Calu3 (cell line): ENCODE measurements at places on chromosomes 2 and 18. TPM values are rescaled to one million over a fixed set of nuclear protein-coding genes. Genes with fewer than 3 reads are reported as not detected.

NEDD4L gene
- 213 TPM in 2 replicates for total RNA-seq

HSBP1L1 gene
- total RNA-seq = 17.9 and 18.8 TPM in 2 replicates

UGT1A9 gene
- total RNA-seq = 3.5 and 4.3 TPM in 2 replicates

REG3A gene
- total RNA-seq = not detected in 2 replicates

CAPN14 gene
- 0.35 and 0.42 TPM in 2 replicates for total RNA-seq

KRTCAP3 gene
- total RNA-seq = 71.8 and 74.0 TPM in 2 replicates

CCBE1 gene
- 0.05 and 0.12 TPM in 2 replicates for total RNA-seq

RESP18 gene
- not detected in 2 replicates for total RNA-seq

SH3BP4 gene
- total RNA-seq = 35.0 and 36.9 TPM in 2 replicates

SFT2D3 gene
- 8.7 and 9.3 TPM in 2 replicates for total RNA-seq

COMMD1 gene
- 19.4 and 26.0 TPM in 2 replicates for total RNA-seq

FHL2 gene
- 51.9 and 67.4 TPM in 2 replicates for total RNA-seq

FOXD4L1 gene
- total RNA-seq = 0.92 and 1.0 TPM in 2 replicates

GRCh38 chr2:176427549-176427948 lies 158.3 kb downstream of the MTX2 start:
- no peaks in the 10 kb centered on the region for H3K27me3 ChIP-seq
- H3K4me3 ChIP-seq = no peak overlapping the region
- H3K36me3 ChIP-seq = no peaks in the 10 kb centered on the region
- H3K4me1 ChIP-seq = peaks cover 7% of the 10 kb centered on the region

GRCh38 chr18:74284191-74284979 lies 7.4 kb downstream of the CYB5A start:
- peaks cover 76% of the 10 kb centered on the region for H3K4me1 ChIP-seq
- no peak for DNase-seq
- no peaks in the 10 kb centered on the region for H3K27me3 ChIP-seq
- H3K27ac ChIP-seq = no peak overlapping the region
- H3K4me3 ChIP-seq = no peak overlapping the region

- no peak overlapping the region for H3K4me3 ChIP-seq
- H3K4me1 ChIP-seq = no peaks in the 10 kb centered on the region
- no peak overlapping the region for H3K27ac ChIP-seq
- H3K36me3 ChIP-seq = no peaks in the 10 kb centered on the region
- no peak for DNase-seq
Measured at GRCh38 chr2:24724111-24724775, 68.9 kb downstream of the PTRHD1 start.

DNA sequence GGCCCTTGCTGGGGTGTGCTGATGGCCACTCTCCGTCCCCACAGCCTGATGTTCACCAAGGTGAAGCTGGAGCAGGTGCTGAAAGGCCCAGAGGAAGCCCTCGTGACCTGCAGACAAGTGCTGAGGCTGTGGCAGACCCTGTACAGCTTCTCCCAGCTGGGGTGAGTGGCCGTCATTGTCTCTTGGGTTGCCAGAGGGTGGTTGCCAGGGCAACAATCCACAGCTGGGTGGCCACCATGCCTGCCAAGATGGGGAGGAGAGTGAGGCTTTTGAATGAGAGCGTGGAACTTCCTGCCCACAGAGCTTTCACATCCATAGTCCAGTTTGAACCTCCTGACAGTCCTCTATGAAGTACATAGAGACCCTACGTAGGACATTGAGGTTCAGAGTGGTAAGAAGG lies 108.8 kb downstream of the STPG4 start:
- peaks cover 32% of the 10 kb centered on the region for H3K36me3 ChIP-seq
- H3K4me1 ChIP-seq = peaks cover 36% of the 10 kb centered on the region
- H3K4me3 ChIP-seq = no peak overlapping the region
- DNase-seq = no peak

- H3K4me3 ChIP-seq = no peak overlapping the region
- H3K27ac ChIP-seq = no peak overlapping the region
- H3K27me3 ChIP-seq = peaks cover 27% of the 10 kb centered on the region
- no peaks in the 10 kb centered on the region for H3K36me3 ChIP-seq
- no peak for DNase-seq
Measured at GRCh38 chr2:127187081-127187775, 32.9 kb downstream of the CYP27C1 start.

- DNase-seq = no peak
- H3K4me1 ChIP-seq = peaks cover 72% of the 10 kb centered on the region
- H3K4me3 ChIP-seq = no peak overlapping the region
- peak overlapping the region; percentile 5 for H3K27ac ChIP-seq
- H3K36me3 ChIP-seq = peaks cover 3% of the 10 kb centered on the region
- H3K27me3 ChIP-seq = no peaks in the 10 kb centered on the region
Measured at GRCh38 chr2:226657340-226658053, 142.1 kb downstream of the IRS1 start.

DNA sequence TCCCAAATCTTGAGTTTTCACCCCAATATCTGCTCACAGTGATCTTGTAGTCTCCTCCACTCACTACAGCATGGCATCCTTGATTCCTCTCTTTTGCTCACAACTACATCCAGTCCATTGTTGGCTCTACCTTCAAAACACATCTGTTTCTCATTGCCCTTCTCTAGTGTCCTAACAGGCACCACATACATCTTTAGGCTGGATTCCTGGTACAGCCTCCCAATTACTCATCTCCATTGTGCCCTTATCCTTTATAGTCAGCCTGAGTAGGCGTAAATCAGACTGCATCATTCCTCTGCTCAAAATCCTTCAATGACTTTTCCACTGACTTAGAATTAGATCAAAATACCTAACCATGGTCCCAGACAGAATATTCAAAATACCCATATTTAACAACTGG lies 10.7 kb upstream of the TAF1B start:
- no peak overlapping the region for H3K4me3 ChIP-seq
- H3K4me1 ChIP-seq = peaks cover 32% of the 10 kb centered on the region
- H3K36me3 ChIP-seq = peaks cover 5% of the 10 kb centered on the region
- no peak overlapping the region for H3K27ac ChIP-seq

DNA sequence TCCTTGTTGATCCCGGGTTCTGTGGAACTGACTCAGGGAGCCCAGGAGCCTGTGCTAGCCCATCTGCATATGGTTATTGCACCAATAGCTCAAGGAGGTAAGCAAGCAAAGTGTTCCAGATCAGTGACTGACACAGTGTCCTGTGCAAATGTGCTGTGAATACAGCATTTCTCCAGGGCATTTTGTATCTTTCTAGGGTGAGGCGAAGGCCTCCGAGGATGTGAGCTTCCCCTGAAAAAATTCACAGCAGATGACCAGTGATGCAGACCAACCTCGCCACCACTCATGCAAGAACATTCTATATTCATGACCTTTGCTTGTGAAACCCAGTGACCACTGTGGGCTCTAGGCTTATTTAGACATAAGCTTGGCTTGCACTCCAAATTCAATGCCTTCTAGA lies 15.2 kb upstream of the NT5DC4 start:
- no peaks in the 10 kb centered on the region for H3K36me3 ChIP-seq
- peaks cover 24% of the 10 kb centered on the region for H3K4me1 ChIP-seq
- H3K27ac ChIP-seq = no peak overlapping the region
- DNase-seq = no peak
- no peaks in the 10 kb centered on the region for H3K27me3 ChIP-seq

GRCh38 chr2:41040782-41041520 lies 589.1 kb upstream of the SLC8A1 start:
- no peak overlapping the region for H3K4me3 ChIP-seq
- H3K4me1 ChIP-seq = peaks cover 52% of the 10 kb centered on the region
- H3K36me3 ChIP-seq = no peaks in the 10 kb centered on the region
- no peaks in the 10 kb centered on the region for H3K27me3 ChIP-seq
- no peak for DNase-seq

DNA sequence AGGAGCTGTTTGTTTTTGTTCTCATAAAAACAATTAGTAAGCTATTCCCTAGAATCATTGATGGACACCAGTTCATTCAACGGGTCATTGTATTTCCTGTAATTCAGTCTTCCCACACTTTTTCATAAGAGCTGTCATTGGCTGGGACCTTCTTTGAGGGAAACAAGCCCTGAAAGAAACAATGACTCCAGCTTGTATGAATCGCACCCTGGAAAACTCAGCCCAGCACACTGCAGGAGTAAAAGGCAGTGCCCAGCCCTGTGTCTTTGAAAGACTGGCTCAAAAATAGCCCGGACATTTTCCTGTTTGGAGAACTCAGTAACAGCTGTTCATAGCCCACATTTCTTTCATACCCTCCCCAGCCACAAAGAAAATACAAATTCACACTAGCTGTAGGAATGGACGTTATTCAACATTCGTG lies 81.5 kb downstream of the NCKAP5 start:
- H3K4me3 ChIP-seq = no peak overlapping the region
- no peak for DNase-seq
- H3K36me3 ChIP-seq = no peaks in the 10 kb centered on the region
- no peaks in the 10 kb centered on the region for H3K27me3 ChIP-seq
- H3K27ac ChIP-seq = no peak overlapping the region
- H3K4me1 ChIP-seq = peaks cover 16% of the 10 kb centered on the region

GRCh38 chr2:5195636-5196035 lies 496.5 kb upstream of the SOX11 start:
- H3K27ac ChIP-seq = no peak overlapping the region
- no peaks in the 10 kb centered on the region for H3K36me3 ChIP-seq
- H3K4me1 ChIP-seq = no peaks in the 10 kb centered on the region
- no peak for DNase-seq
